ENCODE measurements at places on chromosomes 2 and 18.

DNA sequence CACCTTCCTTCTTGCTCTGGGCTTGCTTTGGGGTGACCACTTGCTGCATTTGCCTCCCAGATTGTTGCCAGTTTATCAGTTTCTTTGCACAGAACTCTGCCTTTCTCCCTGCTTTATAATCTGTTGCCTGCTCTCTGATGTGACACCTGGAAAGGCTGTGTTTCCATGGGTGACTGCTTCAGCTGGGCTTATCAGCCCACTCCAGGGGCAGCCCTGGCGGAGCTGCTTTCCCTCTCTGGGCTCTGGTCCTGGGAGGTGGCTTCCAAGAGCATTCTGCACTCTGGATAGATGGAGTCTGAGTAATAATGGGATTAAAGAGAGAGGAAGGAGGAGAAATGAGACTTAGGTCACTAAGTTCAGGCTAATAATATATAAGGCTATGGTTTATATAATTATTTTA lies 352.7 kb downstream of the TSN start:
- DNase-seq: no peak

- no peak for DNase-seq
Observed at GRCh38 chr2:196677404-196677803, 37.9 kb downstream of the CCDC150 start.

- DNase-seq: no peak
Observed at GRCh38 chr2:229330952-229331351, 59.9 kb upstream of the PID1 start.

DNA sequence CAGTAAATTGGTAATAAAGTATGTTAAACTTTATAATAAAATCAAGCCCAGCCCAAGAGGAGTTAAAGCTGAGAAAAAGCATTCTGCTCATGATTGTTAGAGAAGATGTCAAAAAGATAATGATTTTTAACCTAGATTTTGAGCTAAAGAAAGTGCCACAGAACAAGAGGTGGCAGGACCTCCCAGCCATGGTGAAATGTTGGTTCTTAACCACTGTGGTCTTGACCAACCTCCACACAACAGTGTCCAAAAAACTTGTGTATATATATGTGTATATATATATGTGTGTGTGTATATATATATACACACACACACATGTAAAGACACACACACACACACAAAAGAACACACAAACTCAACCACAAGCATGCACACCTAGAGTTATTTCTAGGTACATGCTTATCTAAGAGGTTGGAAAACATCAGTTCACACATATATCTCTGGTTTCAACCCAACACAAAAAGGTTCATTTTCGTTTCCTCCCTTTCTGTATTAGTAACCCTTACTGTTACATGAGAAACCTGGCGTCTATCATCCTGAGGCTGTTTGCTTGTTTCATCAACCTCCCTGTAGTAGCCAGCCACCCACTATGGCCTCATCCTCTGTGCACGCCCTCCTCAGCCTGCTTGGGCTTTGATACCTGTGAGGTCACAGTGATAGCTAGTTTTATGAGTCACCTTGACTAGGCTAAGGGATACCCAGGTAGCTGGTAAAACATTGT lies 631.8 kb upstream of the ID2 start:
- DNase-seq: no peak

All from hematopoietic multipotent progenitor cell treated with erythropoietin and hydrocortisone succinate and interleukin-3 and kit ligand, for 15 days (in vitro differentiated cells).